ENCODE measurements at places on chromosomes 2 and 18. TPM values are rescaled to one million over a fixed set of nuclear protein-coding genes. Genes with fewer than 3 reads are reported as not detected.

NTSR2 gene
- total RNA-seq = not detected

VWA3B gene
- total RNA-seq = 0.43 TPM

NYAP2 gene
- total RNA-seq = not detected

OTOS gene
- not detected for total RNA-seq

ATG16L1 gene
- 47.5 TPM for total RNA-seq

KCNJ3 gene
- not detected for total RNA-seq

HTR2B gene
- 0.09 TPM for total RNA-seq

FZD7 gene
- total RNA-seq = 6.9 TPM

MARCO gene
- total RNA-seq = 0.11 TPM

MYCN gene
- not detected for total RNA-seq

RBM44 gene
- 0.21 TPM for total RNA-seq

CHPF gene
- 32.4 TPM for total RNA-seq

EGR4 gene
- 0.28 TPM for total RNA-seq

LIMS3 gene
- total RNA-seq = not detected

DCAF17 gene
- total RNA-seq = 9.6 TPM

IL1RL1 gene
- 1.3 TPM for total RNA-seq

MSTN gene
- not detected for total RNA-seq

TXNDC2 gene
- total RNA-seq = 0.21 TPM

DIS3L2 gene
- total RNA-seq = 14.6 TPM

LOXHD1 gene
- total RNA-seq = not detected

PKP4 gene
- 29.0 TPM for total RNA-seq

ZNF804A gene
- total RNA-seq = not detected

SKA1 gene
- 17.1 TPM for total RNA-seq

PAIP2B gene
- 0.34 TPM for total RNA-seq

SCYGR4 gene
- not detected for total RNA-seq

LAMA3 gene
- total RNA-seq = 39.0 TPM

HOXD13 gene
- 0.34 TPM for total RNA-seq

ZBTB7C gene
- total RNA-seq = 0.09 TPM

ATP6V1B1 gene
- total RNA-seq = 2.3 TPM

CYP26B1 gene
- 16.8 TPM for total RNA-seq

DIPK1C gene
- not detected for total RNA-seq

RSAD2 gene
- 0.54 TPM for total RNA-seq

CABYR gene
- total RNA-seq = 11.3 TPM

PFN4 gene
- 1.2 TPM for total RNA-seq

DSG2 gene
- 70.5 TPM for total RNA-seq

MYL1 gene
- total RNA-seq = not detected
